ENCODE measurements at places on chromosomes 5 and 9.
A peak's percentile ranks its signal among the peaks of the same experiment; 100 is the strongest.

GRCh38 chr5:138736293-138736692 is 16.9 kb upstream of the CTNNA1 start:
- DNase-seq: no peak

- no peak for DNase-seq
Observed at GRCh38 chr5:5308319-5308718, 114.2 kb upstream of the ICE1 start.

DNA sequence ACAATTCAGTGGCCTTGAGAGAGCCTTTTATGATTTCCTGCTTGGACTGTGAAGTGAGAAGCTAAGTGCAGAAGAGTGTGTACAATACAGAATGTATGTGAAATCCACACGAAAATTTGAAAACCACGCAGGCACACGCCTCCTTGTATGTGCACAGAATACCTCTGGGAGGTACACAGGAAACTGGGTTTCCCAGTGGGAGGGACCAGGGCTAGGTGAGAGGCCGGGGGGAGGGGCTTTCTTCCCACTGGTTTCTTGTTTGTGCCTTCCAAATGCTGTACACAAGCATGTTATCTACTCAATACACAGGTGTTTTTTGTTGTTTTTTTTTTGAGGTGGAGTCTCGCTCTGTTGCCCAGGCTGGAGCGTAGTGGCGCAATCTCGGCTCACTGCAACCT is 16.1 kb downstream of the C9orf50 start:
- DNase-seq: no peak

- peak; percentile 38 for DNase-seq
Observed at GRCh38 chr9:135156525-135157510, 69.3 kb downstream of the OLFM1 start.

GRCh38 chr5:142343531-142343930 is 18.7 kb upstream of the SPRY4 start:
- no peak for DNase-seq

GRCh38 chr5:13567819-13568218 is 376.7 kb downstream of the DNAH5 start:
- no peak for DNase-seq

- DNase-seq: no peak
Observed at GRCh38 chr5:78492224-78492623, 131.8 kb downstream of the SCAMP1 start.

DNA sequence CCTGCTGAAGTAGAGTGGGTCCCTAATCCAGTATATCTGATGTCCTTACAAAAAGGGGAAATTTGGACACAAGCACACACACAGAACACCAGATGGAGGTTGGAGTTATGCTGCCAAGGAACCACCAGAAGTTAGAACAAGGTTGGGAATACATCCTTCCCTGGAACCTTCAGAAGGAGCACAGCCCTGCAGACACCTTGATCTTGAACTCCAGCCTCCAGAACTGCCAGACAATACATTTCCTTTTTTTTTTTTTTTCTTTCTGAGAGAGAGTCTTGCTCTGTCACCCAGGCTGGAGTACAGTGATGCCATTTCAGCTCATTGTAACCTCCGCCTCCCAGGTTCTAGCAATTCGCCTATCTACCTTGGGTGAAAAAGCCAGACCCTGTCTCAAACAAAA is 7.1 kb upstream of the ODF2 start:
- DNase-seq: no peak

- DNase-seq: peak; percentile 90
Observed at GRCh38 chr9:110021891-110022290, 186.1 kb downstream of the C9orf152 start.

All from inflammatory macrophage treated with lipopolysaccharide for 1 hour (primary cell).